ENCODE measurements at places on chromosomes 2 and 18.

DNA sequence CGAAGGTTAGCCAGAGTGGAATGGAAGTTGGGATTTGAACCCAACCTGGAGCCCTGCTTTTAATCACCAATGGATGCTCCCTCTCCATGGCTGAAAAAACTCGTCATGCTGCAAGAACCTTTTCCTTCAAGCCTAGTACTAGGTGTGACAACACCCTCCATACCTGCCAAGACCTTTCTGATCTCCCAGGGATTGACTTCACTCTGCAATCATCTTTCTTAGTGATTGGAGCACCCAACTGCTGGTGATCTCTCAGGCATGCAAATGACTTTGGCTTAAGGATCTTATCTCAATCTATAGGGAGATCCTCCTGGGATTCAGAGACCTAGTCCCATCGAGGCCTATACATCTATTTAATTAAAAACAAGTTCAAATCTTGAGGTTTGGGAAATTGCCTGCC, 23.5 kb upstream of the ITGB6 start:
- no peak for DNase-seq

DNA sequence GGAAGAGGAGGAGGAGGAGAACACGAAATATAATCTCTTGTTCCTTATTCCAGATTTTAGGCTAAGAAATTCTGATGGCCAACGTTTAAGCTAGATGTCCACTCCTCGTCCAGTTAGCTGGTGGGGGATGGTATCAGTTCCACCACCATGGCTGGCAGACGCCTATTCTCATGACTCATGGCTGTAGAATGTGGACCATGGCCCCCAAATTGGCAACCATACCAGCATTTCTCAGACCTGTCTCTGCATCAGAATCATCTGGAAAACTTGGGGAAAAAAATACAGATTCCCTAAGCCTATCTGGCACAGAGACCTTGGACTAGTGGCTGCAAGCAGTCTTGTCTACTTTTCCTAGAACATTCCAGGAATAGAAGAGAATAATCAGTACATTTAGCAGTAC, 267.7 kb upstream of the SIX2 start:
- no peak for DNase-seq

DNA sequence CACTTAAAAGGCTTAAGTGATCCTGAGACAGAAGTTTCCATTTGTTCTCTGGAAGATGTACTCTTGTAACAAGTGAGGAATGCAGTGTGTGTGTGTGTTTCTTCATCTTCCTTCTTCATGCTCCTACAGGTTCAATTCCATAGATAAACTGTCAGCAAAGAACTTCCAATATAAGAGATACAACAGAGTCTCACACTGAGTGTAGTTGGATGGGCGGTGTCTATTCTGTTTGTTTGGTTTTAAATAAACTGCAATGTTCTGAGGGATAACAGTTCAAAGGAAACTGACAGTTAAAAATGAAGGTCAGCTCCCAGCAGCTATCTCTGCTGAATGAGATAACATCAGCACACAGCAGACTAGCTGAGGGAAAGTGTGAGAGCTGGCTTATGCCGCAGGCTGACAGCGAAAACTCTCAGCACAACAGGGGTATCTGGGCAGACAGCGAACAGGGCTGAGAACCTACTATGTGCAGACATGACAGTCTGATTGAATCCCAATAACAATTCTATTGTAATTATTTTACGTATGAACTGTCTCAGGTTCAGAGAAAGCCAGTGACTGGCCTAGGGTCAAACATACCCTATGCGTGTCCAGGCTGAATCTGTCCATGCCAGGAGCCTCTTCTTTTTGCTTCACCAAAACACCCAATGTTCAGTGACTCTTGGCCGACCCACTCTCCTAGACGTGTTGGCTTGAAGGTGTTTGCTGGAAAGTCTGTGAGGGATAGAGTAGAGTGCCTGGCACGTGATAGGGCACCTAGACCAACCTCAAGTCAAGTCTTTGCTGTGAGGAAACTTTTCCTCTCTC, 201.9 kb upstream of the TRIB2 start:
- no peak for DNase-seq

DNA sequence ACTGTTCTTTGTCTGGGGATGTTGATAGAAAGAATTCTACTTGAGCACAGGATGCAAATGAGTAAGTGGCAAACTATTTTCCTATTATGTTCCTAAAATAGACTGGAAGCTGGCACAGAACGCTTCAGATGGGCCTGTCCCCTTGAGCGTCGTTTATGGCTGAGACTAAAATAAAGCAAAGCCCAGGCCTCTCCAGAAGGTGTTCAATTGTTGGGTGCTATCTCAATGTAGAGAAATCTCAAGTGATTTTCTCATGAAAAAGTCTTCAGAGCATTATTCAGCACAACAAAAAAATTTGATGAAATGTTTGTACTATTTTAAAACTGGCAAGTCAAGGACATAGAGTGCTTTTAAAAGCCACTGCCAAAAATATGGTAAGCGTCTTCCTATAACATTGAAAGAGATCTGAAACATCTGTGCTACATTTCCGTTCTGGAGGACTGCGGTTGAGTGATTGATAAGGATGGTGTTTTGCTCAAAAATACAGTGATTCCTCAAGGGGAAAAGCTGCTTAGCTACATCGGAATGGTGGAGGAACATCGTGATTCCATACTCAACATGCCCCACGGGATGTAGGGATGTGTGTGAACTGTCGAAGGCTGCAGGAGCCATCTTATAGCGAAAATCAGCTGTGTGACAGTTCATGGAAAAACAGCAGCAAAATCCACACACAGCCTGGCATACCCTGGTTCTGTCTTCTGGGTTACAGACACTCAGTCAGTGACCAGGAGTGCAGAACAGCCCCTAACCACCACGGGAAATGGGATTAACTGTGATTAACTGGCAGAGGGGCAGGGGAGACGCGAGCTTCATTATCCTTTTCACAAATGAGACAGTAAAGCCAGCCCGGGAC, 10.4 kb upstream of the LRRFIP1 start:
- no peak for DNase-seq

DNA sequence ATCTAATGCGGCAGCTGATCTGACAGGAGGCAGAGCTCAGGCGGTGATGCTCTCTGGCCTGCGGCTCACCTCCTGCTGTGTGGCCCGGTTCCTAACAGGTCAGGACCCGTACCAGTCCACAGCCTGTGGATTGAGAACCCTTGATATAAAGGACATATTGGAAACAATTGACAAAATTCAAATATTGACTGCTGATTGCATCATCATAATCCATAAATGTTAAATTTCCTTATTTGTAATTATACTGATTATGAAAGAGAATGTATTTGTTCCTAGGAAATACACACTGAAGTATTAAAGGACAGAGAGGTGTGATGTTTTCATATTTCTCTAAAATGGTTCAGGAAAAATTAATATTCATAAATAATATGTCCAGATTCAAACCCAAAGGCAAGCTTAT, 63.8 kb upstream of the SRD5A2 start:
- no peak for DNase-seq

GRCh38 chr18:71673498-71673897, 870.6 kb downstream of the CBLN2 start:
- no peak for DNase-seq

GRCh38 chr2:143954844-143955243, 565.1 kb downstream of the ZEB2 start:
- DNase-seq: no peak

DNA sequence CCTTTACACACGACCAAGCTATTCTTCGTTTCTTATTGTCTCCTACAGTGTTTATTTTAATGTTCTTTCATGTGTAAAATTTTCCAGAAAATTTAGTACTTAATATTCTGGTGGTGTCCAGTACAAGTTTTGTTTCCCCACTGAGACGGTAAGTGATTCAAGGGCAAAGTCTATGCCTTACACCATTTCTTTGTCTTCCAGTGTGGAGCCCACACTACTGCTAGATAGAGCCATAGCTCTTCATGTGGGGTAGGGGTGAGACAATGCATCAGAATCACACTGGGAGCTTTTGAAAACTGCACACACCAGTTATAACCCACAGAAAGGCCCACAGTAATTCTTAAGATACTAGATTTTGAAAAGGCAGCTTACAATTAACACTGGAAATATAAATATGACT, 125.6 kb downstream of the TDRD15 start:
- no peak for DNase-seq

GRCh38 chr2:151171186-151171585, 90.5 kb downstream of the RBM43 start:
- DNase-seq: no peak

DNA sequence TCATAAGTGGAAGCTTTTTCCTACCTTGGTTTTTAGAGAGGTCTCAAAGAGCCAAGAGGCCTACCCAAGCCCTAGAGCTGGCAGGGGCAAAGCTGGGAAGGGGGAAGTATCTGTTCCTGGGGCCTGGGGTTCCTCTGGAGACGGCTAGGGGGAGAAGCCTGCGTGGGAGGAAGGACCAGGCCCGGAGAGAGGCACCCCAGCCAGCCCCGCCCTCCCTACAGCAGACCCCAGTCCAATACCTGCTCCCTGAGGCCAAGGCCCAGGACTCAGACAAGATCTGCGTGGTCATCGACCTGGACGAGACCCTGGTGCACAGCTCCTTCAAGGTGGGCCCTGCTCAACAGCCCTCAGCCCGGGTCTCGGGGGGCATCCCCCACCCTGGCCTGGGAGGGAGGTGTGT, 2.2 kb downstream of the CTDSP1 start:
- DNase-seq: no peak

DNA sequence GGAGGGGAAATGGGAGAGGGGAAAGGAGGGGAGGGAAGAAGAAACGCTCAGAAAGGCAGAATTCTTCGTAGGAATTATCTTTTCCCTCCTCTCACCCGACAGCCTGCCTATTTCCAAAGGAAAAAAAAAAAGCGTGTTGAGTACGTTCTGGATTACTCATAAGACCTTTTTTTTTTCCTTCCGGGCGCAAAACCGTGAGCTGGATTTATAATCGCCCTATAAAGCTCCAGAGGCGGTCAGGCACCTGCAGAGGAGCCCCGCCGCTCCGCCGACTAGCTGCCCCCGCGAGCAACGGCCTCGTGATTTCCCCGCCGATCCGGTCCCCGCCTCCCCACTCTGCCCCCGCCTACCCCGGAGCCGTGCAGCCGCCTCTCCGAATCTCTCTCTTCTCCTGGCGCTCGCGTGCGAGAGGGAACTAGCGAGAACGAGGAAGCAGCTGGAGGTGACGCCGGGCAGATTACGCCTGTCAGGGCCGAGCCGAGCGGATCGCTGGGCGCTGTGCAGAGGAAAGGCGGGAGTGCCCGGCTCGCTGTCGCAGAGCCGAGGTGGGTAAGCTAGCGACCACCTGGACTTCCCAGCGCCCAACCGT, at the start of gene GAD1:
Gene GAD1, plus strand, starts transcription at position 384 of the 589 bp plus-strand sequence. CDS start 1,705 bp downstream, outside the sequence.
- peak; percentile 64 for DNase-seq

- peak; percentile 36 for DNase-seq
These were observed 966 bp downstream of the ADCY3 start for GRCh38 chr2:24919037-24919505.

- DNase-seq: peak; percentile 65
These were observed 19.4 kb upstream of the DUSP2 start for GRCh38 chr2:96164459-96165184.

DNA sequence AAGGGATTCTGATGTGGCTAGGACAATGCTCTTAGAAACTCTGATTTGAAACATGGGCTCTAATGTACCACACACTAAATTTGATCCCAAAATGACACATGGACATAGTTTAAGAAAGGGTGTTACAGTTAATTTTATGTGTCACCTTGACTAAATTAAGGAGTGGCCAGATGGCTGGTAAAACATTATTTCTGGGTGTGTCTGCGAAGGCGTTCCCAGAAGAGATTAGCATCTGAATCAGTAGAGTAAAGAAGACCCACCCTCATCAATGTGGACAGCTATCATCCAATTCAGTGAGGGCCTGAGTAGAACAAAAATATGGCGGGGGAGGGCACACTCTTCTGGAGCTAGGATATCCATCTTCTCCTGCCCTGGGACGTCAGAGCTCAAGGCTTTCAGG, 283.1 kb upstream of the CHAC2 start:
- DNase-seq: no peak

DNA sequence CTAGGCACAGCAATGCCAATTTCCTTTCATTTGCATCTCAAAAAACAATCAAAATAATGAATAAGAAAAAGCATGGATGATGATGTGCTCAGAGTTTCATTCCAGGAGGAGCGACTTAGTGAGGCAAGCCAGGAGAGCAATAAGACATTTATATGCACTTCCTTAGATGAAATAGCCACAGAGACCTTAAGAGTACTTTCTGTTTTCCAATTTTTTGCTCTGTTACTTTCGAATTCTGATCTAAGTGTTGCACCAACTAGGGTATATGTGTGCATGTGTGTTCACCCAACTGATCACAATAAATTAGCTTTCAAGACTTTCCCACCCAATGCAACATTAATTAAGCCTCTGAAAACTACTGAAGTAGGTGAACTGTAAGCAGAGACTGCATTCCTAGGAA, 709 bp downstream of the RAB27B start:
- no peak for DNase-seq

DNA sequence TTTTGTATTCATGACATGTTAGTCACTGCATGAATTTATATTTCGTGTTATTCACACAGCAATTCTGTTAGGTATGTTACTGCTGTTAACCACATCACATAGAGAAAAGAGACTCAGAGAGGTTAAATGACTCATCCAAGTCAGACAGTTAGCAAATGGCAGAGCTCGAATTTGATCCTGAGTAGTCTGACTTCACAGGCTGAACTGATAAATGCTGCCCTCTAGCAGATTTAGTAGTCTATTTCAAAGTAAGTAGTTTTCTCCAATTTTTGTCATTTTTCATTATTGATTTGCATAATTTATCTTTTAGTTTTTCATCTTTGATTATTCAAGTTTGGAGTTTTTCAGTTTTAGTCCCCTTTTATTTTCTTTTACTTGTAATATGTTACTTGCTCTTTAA, 58.3 kb downstream of the WDR7 start:
- no peak for DNase-seq

GRCh38 chr2:232287316-232287715, 91.2 kb upstream of the ALPP start:
- DNase-seq: no peak

DNA sequence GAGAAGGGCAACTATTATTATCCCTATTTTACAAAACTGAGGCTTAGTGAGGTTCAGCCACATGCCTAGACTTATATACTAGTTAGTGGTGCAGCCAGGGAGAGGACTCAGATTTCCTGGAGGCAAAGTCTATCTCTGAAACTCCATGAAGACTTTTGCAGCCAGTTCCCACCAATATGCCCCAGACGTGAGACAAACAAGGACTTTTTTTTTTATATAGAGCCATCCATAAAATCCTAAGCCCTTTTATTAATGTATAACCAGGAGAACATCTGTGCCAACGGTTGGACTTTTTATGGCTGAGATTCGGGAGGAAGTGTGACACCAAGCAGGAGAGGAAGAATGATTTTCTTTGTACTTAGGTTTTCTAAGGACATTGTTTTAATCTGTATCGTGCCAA, 29.9 kb downstream of the LIPG start:
- no peak for DNase-seq

- no peak for DNase-seq
These were observed 128.9 kb downstream of the WDSUB1 start for GRCh38 chr2:159157361-159158209.
